ENCODE measurements at places on chromosomes 12 and 14.

GRCh38 chr14:93107453-93107852, 8.3 kb downstream of the ITPK1 start:
- no peak for DNase-seq

GRCh38 chr12:38161123-38162000, 155.2 kb upstream of the ALG10B start:
- no peak for DNase-seq

DNA sequence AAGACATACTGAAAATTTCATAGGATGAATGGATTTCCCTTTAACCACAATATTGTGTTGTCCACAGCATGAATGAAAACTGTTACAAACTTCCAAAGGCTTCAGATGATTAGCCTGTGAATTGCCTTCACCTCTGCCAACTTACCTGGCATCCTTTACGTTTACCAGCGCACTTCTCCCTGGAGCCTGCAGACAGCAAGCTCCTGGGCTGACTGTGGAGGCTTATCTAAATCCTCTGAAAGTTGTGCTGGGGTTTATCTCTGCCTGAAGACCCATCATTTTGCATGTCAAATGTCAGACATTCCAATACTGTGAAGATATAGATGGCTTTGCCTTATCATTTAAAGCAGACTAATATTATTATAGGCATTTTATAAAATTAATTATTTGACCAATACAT, 403.0 kb downstream of the SYT1 start:
- DNase-seq: no peak

- no peak for DNase-seq
These were observed 375.0 kb downstream of the DPF3 start for GRCh38 chr14:72518809-72519377.

DNA sequence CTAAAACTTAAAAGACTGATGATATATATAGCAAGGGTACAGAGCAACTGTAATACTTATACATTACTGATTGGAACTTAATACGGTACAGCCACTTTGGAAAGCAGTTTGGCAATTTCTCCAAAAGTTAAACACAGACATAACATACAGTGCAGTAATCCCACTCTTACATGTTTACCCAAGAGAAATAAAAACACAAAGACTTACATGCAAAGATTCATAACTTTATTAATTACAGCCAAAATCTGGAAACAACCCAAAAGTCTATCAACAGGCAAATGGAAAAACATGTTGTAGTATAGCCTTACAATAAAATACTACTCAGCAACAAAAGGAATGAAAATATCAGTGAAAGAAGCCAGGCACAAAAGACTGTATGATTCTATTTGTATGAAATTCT, 84.6 kb downstream of the GARIN6 start:
- DNase-seq: no peak

DNA sequence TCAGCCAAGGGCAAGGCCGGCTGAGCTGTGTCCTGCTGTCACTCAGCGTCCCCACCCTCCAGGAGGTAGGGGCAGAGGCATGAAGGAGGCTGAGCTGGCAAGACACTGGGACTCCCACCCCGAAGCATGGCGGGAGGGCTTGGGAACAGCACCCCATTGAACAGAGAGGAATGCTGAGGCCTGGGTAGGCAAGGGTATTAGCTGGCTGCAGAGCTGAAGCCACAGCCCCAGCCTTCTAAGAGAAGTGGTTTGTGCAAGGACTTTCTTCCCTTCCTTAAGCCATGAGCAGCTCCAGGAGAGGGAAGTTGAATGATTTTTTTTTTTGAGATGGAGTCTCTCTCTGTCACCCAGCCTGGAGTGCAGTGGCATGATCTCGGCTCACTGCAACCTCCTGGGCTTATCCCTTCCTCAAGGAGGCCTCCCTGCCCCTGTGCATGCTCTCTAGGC, 6.6 kb upstream of the CFAP73 start:
- no peak for DNase-seq

DNA sequence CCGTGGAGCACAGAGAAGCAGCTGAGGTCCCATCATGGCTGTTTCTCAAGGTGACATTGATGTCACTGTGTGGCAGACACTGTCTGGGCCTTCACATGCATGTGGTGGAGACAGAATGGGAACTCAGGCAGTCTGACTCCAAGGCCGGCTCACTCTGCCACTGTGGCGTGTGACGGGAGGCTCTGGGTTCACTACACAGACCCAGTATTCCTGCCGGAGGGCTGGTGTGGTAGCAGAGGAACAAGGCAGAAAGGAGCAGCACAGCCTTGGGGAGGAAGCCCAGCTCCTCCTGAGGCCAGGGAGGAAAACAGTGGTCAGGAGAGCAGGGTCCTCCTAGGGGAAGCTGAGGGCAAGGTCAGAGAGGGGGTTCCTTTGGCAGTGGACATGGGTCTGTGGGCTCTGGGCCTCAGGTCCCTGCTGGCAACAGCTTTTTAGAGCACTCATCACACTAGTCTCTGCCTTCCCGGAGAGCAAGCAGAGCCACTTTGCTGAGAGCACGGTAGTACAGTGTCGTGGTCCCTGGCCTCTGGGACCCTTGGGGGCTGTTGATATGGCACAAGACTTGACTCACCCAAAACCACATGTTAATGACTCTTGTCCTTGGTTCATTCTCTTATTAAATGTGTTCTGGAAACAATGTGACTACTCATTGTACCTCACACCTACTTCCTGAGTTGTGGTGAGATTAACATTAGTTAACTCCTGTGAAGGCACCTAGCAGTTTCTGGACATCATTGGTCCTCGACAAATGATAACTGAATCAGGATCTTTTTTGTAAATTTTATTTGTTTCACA, 21.3 kb downstream of the DCAF4 start:
- DNase-seq: no peak

DNA sequence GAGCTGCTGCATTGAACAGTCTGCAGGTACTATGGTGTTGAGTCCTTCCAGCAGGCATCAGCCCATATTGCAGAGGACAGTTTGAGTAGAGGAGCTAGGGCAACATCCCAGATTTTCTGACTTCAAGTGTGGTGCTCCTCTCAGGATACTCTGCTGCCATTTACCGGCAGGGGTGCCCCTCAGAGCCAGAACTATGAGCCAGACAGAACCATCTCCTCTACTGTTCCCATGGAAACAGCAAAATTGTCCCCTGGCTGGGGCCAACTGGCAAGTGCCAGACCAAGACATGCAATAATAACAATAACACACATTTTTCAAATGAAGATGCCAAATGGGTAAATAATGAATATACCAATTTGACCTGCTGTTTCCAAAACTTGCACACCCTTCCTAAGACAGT, 102.9 kb downstream of the ADCK1 start:
- no peak for DNase-seq

DNA sequence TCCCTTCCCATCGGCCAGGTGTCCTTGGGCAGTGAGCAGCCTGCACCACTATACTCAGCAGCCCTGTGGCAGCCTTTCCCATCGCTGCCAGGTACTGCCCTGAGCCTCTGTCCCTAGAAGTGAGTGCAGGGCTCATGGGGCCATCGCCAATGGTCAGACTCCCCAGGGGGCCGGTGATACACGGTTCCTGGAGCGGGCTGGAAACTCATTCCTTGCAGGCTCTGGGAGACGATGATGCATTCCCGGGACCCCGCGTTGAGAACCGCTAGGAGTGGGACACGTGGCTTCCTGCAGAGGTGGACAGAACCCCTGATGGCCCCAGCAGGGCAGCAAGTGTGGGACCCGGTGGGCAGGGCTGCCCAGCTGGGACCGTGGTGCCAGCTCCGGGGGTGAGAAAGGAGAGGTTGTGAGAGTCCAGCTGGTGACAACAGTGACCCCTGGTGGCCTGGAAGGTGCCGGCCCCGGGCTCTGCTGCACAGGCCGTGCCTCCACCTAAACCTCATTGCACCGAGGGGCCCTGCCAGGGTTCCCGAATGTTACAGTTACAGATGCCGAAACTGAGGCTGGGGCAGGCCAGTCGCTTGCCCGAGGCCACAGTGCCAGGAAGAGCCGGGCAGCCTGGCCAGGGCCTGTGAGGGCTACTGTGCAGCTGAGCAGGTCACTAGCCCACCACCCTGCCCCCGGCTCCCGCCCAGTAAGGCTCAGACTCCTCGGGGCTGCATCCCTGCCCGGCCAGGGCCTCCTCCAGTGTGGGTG, 33.8 kb downstream of the FBRSL1 start:
- peak; percentile 28 for DNase-seq

- DNase-seq: no peak
These were observed 39.4 kb downstream of the MAP1LC3B2 start for GRCh38 chr12:116598311-116599284.

GRCh38 chr12:84537666-84538065, 374.9 kb downstream of the SLC6A15 start:
- DNase-seq: no peak

GRCh38 chr14:22978981-22979671, 3.2 kb downstream of the AJUBA start:
- no peak for DNase-seq

All from NCI-H1436 (cell line).